ENCODE measurements at places on chromosomes 5 and 9. TPM values are rescaled to one million over a fixed set of nuclear protein-coding genes. Genes with fewer than 3 reads are reported as not detected.

DNA sequence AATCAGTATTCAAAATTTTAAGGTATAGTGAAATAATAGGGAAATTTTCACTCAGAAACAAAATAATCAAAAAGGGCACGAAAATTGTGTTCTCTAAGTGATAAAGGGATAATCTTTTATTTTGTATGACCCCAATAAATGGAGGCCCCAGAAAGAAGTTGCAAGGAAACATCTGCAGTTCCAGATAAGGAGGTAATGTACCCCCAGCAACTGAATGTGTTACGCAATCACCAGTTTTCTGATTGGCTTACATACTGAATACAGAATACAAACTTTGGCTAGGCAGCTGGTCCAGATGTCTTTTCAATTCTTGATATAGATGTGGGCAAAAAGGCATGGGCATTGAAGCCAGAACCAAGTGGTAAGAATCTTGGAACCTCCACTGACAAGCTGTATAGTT lies 1.7 kb upstream of the TOPORS start:
- DNase-seq = no peak

The SLC34A3 gene
- total RNA-seq = not detected

The TCF7 gene
- 0.54 TPM for total RNA-seq

GRCh38 chr9:77750981-77751340 lies 102.8 kb upstream of the GNA14 start:
- no peak for DNase-seq

DNA sequence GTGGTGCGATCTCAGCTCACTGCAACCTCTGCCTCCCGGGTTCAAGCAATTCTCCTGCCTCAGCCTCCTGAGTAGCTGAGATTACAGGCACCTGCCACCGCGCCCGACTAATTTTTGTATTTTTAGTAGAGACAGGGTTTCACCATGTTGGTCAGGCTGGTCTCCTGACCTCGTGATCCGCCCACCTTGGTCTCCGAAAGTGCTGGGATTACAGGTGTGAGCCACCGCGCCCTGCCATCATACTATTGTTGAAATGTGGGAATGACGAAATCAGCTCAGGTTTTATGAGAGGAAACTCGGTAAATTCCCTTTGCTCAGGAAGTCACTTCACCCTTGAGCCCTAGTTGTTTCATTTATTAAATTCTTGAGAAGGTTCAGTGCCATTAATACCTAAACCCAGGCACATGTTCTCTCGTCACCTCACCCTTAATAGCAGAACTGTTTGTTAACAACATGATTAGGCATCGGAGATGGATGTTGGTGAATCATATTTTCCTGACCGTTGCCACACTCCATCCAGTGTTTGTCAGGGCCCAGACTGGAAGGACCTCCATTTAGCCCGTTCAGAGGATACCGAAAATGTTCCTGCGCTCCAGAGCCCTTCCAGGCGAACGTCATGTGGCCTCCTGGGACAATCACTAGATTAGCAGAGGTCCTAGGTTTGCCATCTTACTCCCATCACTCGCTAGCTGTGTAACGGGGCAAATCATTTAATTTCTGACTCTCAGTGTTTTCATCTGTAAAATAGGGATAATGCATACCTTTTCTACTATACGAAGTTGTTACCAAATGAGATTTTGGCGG lies 20.0 kb upstream of the CREBRF start:
- DNase-seq = no peak

Data from thoracic aorta (tissue), 2 donors.